Stimulated activated CD8-positive, alpha-beta memory T cell treated with anti-CD3 and anti-CD28 coated beads, Interleukin-4, amount 100 ng/mL, for 24 hours (primary cell): ENCODE measurements at places on chromosomes 6 and 20.

GRCh38 chr20:1964659-1965405, 29.0 kb downstream of the PDYN start:
- peak; percentile 5 for DNase-seq

DNA sequence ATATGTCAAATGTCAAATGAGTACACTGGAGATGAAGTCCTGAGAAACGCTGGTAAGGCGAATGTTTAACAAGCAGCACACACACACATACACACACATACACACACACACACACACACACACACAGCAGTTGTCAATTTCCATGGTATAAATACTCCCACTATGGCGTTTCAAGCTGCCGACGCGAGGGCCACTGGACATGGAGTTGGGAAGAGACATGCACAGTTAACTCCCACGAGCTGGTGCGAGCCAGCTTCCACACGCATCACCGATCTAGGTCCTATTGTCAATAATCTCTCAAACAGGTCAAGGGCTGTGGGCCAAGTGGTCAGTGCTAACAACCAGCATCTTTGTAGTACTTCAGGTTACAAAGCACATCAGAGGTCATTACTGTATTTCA, 58.9 kb downstream of the TRERF1 start:
- DNase-seq: no peak

DNA sequence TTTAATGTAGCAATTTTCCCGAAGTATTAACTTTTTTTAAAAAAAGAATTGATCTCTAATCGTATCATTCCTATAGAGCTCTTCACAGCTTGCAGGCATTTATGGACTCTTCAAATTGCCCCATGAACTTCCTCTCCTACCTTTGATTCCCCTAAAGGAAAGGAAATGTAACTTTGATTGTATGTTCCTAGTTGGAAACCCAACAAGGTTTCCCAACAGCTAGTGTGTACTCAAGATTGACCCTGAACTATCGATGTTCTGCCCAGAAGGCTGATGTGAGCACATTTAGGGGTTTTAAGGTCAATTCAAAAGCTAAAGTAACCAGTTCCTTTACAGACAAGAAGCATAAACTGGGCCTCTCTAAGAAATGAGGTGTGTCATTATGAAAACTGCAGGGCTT, 491.7 kb downstream of the PTPRT start:
- DNase-seq: no peak

GRCh38 chr6:114432400-114432799, 89.6 kb upstream of the HS3ST5 start:
- DNase-seq: no peak

DNA sequence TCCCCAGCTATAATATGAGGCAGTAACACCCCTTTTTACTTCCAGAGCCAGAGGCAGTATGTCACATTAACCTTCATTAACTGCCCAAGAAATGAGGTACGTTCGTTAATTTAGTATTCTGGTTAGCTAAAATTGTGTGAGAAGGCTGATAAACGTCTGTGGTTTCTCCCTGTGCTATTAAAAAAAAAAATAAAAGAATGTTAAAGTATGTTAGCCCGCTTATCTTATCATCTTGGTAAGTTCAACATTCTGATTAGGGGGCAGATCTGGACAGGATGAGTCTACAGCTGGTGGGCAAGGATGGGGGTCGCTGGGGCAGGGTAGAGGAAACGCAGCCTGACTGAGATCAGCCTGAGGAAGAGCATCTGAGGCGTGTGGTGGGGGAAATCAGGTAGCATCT, 154.0 kb downstream of the PRL start:
- DNase-seq: no peak

- no peak for DNase-seq
These were observed 29.6 kb downstream of the OR2B2 start for GRCh38 chr6:27882624-27883023.

DNA sequence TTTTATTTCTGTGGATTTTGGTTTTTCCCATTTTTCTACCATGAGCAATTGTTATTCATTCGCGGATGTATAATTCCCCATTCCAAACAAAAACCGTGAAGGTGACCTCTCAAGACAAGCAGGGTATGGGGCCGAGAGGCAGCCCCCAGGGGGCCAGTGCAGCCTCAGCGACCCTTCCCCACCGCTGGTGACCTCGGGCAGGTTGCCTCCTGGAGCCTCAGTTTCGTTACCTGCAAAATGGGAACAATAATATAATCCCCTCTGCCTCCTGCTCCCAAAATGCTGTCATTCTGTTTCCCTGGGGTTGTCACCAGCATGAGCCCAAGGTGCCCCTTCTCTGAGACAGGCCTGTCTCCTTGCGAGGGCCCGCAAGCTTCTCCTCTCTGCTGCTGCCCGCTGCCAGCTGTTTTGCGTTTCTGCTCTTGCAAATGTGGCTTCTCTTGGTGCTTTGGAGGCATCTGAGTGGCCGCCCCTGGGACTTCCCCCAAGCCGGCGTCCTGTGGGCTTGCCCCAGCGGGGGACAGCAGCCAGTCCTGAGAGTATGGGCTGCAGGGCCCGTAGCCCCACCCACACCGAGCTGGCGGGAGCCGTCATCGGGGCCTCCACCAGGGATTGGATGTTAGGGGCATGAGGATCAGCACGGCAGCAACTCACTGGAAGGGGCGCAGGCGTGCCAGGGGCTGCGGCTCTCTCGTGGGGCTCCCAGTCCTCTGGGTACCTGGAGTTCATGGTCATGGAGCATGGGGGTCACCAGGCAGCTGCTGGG, 161.9 kb downstream of the TAF4 start:
- no peak for DNase-seq

GRCh38 chr6:33028220-33028849, 18.9 kb upstream of the HLA-DOA start:
- DNase-seq: no peak

DNA sequence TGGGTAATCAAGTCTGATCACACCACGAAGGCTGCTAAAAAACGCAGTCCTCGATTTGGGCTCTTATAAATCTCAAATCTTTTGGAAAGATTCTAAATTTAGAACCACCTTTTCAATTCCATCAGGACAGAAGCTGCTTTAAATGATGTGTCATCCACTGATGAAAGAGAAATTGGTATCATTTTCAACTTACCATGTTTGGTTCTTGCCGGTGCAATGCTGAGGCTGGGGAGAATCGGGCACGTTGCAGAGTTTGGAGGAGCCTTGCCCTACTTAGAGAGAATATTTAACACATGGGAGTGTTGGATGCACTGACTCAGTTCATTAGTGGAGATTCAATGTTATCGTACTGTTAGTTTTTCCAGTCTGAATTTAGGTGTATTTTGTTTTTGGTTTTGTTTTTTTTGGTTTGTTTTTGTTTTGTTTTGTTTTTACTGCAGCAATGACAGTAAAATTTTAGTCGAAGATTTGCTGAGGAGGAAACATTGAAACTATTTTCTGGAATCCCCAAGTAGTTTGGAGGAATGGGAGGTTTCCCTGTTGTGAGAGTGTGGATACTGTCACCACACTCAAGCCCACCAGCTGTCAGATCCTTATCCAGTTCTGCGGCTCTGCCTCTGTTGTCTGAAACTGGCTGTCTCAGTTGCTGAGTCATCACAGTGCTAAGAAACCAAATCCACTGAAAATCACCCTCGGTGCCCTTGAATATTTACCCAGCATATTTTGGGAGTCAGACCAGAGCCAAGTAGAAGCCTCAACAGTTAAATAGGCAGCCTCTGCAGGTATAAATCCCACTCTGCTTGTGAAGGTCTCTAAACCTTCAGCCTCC, 497.0 kb downstream of the BTBD3 start:
- DNase-seq: no peak
